ENCODE measurements at places on chromosomes 5 and 9.

DNA sequence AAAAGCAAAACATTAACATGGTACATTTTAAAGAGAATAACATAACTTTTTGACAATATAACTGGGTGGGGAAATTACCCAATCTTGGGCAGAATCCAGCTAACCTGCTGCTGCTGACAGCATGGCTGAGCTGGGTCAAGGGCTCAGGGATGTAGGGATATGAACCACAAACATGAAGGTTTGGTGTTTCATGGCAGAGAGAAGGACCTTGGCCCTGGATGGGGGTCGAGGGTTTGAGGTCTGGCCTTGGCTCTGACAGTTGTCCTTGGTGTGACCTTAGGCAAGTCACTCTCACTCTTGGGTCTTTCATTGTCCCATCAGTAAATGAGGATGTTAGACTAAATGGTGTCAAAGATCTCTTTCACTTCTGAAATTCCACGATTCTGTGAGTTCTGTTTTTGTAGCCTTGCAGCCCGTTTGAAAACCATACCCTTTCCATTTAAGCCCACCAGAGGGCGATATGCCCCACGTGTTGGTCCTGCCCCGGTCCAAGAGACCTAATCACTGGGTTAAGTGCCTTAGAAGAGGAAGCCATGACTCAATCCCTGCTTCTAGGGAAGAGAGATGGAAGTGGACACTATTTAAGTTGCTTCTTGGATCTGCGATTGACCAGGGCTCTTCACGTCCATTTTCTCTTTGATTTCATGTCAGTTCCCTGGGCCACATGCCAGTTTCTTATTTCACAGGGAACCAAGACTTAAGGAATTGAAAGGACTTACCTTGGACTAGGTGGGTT lies 56.8 kb upstream of the TEX48 start:
- DNase-seq = peak; percentile 20

DNA sequence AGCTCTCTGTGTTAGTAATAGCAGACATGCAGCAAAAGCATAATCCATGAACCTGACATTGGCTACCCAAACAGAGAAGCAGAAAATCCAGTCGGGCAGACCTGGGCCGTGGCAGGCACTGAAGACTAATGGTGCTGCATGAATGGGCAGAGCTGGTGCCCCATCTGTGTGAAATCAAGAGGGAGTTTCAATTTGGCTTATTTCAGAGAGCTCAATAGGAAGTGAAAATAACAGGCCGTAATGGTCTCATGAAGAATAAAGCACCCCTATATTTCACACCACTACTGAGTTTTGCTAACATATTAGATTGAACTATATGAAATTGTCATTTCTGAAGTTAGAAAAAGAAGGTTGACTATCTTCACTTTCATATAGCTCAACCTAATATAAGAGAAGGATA lies 149.7 kb downstream of the ENC1 start:
- DNase-seq = no peak

DNA sequence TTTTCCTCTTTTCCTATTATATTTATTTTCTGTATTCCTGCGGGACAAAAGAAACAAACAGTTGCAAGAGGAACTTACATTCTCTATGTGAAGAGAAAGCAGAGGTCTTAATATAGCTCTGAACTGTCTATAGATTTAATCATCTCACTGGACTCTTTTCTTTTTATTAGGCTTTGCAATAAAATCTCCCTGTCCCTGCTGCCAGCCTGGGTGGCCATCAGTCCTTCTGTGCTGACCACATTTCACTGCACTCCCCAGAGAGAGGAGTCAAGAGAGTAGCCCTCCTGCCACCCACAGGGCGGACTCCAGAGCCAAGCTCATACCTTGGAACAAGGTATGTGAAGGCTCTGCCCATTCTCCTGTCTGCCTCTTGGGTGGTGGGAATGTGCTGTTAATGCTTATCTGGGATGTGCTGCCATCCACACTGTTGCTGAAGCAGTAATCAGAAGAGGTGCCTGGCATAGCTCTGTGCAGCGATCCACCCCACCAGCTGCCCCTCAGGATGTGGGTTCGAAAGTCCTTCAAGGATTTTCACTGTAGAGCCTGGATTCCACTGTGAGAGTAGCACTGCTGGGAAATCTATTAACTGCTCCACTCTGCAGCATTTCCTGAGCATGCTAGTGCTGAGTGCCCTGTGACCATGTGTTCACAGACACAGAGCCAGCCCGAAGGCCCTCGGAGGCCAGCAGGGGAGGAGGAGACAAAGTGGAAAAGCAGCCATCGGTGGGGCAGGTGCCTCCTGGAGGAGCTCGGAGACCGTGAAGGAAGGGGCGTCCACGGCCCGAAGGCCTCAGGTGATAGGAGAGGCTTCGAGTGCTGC lies 334.6 kb downstream of the MED10 start:
- no peak for DNase-seq

- DNase-seq = no peak
These were observed 109.6 kb downstream of the ZCCHC7 start for GRCh38 chr9:37229882-37230482.

DNA sequence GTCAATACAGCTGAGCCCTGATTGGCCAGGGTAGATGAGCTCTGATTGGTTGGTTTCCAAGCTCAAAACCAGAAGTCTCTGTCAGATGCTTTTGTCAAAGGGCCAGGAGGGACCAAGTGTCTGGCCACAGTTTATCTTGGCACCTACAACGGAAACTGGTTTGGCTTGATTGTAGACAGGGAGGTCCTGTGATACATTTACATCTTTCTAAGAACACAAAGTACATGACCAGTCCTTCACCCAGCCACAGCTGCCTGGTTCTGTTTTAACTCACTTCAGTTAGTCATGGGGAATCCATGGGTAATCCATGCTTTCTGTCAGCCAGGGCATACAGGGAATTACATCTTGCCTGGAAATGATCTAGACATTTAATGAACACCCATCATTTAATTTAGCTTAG lies 171.2 kb downstream of the SLC12A2 start:
- DNase-seq = no peak

DNA sequence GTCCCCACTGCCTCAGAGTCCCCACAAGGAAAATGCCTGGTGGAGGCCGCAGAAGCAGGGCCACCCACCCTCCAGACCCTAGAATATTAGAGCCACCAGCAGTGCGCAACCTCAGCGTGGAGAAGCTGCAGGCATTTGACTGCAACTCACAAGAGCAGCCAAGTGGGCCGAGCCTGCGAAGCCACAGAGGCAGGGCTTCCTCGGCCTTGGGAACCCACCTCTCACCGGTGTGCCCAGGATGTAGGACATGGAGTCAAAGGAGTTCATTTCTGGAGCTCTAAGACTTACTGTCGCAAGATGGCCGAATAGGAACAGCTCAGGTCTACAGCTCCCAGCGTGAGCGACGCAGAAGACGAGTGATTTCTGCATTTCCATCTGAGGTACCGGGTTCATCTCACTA lies 397.9 kb upstream of the PIK3R1 start:
- DNase-seq = no peak

DNA sequence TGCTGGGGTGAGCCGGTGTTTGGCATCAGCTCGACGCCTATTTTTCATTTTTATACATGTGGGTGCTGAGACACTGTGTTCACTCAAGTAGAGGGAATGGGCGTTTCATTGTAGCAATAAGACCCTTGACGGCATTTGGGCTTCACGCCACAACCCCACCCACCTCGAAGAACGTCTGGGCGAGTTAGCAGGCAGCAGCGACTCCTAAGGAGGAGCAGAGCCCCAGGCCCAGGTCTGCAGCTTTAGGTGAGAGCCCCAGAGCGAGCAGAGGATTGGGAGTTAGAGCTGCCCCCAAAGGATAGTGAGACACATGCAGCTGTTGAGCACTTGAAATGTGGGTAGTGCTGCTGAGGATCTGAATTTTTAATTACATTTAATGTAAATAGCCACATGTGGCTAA lies 1.6 kb upstream of the ZFP62 start:
- DNase-seq = no peak

- DNase-seq = no peak
These were observed at the start of gene ADAMTS12 for GRCh38 chr5:33891788-33892619. Gene ADAMTS12 (minus strand): TSS chr5:33891990. CDS start chr5:33891856, 134 bp downstream.

- DNase-seq = no peak
These were observed 81.8 kb upstream of the NEURL1B start for GRCh38 chr5:172559004-172559932.

DNA sequence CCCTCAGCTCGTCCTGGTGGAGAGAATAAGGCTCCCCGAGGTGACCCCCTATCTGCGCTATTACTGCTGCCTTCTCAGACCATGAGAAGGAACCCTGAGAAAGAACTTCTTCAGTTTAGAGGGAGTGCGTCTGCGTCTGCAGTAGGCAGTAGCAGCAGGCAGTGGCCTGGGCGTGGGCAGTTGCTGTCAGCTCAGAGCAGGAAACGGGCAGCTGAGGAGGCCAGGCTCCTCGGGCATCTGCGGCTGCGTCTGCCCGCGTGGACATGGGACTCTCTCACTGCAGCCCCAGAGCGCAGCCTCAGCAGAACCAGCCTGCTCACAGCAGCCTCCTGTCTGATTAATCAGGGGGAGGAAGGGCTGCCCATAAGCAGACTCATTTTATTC lies 49.8 kb upstream of the FCN1 start:
- no peak for DNase-seq

- DNase-seq = no peak
These were observed 677.5 kb upstream of the ST8SIA4 start for GRCh38 chr5:101580591-101580990.

- DNase-seq = no peak
These were observed 253.8 kb downstream of the ENC1 start for GRCh38 chr5:74386571-74387334.

DNA sequence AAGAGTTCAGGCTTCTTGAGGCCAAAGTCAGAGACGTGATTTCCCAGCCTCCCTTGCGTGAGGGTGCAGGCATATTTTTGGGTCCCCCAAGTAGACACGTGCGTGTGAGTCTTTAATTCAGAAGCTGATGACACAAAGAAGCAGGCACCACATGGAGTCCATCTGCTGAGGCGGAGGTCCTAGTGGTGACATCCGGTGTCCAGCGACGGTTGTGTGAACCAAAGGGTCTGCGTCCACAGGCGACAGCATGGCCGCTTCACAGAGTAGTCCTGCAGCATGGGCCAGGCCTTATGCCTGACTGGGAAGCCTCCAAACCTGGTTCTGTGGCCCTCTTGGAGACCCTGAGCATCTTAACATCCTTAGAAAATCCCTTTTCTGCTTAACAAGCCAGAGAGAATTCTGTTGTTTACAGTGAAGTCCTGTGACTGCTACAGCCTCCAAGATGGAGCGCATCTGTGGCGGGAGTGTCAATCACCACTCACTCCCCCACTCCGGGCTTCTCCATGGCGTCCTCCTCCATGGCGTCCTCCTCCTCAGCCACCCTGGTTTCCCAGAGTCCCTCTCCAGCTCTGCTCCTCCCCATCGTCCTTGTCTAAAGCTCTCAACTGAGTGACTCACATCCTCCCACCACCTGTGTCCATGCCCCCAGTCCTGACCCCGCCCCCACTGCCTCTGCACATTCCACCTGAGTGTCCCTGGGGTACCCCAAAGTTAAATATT lies 133.8 kb downstream of the PAX5 start:
- no peak for DNase-seq

DNA sequence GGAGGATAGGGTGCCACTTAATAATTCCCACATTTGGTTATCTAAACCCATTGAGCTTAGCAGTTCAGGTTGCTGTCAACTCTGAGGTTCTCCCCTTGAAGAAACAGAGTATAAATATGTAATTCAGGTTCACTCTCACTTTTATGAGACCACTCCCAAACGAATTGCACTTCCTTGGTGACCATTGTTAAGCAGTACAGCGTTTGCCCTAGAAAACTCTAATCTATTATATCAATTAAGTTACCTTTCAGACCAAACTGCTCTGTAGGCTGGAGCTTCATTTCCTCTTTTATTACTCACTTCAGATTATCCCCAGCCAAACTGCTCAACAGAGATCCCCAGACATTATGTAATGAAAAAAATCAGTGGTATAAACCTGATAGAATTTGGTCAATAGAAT lies 1317.0 kb upstream of the ACO1 start:
- no peak for DNase-seq

- DNase-seq = no peak
These were observed 24.1 kb downstream of the IL33 start for GRCh38 chr9:6239694-6240093.

DNA sequence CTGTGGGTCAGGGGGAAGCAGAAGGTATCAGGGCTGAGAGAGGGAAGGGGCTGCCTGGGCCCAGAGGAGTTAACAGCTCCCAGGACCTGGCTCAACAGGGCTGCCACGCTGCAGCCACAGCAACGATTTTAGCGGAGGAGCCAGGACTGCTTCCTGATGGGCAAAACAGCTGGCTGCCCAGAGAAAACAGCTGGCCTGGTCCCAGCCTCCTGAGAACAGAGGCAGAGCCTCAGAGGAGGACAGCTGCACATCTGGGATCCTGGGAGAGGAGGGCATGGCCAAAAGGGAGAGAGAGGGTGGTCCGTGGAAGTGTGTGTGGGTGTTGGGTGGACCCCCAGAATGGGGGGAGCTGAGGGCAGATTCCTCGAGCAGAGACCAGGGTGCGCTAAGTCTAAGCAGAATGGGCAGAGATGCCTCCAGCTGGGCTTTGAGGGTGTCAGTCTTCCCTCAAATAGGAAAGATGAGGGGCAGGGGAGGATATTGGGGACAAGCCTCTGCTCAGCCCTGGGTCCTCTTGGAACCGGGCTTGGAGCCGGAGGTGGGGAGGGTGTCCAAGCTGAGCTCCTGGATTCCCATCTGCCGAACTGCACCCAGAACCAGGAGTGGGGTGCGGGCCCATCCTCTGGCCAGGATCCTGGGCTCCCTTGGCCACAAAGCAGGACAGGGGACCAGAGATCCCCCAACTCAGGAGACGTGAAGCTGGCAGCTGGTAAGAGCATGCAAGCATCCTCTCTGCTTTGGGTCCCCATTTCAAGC lies 9.1 kb upstream of the CERCAM start:
- no peak for DNase-seq

- DNase-seq = no peak
These were observed 240.1 kb downstream of the DNAH5 start for GRCh38 chr5:13704396-13704795.

DNA sequence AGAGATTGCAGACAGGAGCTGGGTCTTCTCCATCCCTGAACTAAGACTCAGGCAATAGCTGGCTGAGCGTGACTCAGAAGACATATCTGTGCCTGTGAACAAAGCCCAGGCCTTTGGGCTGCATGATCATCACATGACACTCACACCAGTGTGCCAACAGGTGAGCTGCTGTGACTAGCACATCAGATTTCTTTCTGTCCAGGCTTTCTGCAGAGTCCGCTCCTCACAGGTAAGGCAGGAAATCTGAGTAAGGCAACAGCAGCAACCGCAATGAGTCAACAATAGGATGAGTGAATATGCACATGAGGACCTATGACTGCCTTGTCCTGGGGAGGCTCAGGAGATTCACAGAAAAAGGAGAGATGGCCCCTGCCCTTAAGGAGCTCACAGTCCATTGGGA lies 293.6 kb downstream of the ACTL7B start:
- no peak for DNase-seq

GRCh38 chr5:132479111-132479951 lies 11.2 kb downstream of the IRF1 start:
- DNase-seq = no peak

- no peak for DNase-seq
These were observed 148.1 kb downstream of the MTX3 start for GRCh38 chr5:79842991-79843390.

DNA sequence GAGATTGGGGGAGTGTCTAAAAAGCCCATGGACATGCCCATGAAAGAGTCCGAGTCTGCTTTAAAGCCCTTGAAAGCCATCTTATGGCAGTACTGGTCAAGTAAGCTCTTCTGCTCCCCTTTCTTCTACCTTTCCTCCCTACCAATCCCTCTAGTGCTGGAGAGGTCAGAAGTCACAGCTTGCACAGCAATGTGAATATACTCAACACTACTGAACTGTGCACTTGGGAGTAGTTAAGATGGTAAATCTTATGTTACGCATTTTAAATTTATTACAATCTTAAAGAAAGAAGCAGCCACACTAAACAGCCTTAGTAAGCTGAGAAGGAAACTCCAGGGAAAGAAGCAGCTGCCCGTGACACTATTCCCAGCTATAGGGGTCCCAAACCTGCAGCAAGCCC lies 12.3 kb upstream of the TRAF1 start:
- DNase-seq = no peak
